Naive thymus-derived CD8-positive, alpha-beta T cell (primary cell): ENCODE measurements at places on chromosomes 2 and 18. TPM values are rescaled to one million over a fixed set of nuclear protein-coding genes. Genes with fewer than 3 reads are reported as not detected.
A peak's percentile ranks its signal among the peaks of the same experiment; 100 is the strongest.

GRCh38 chr18:50079571-50080295 is 115.2 kb downstream of the MYO5B start:
- peaks cover 4% of the 10 kb centered on the region for H3K4me1 ChIP-seq
- H3K27me3 ChIP-seq: peaks cover 62% of the 10 kb centered on the region
- no peak for DNase-seq
- H3K27ac ChIP-seq: peak overlapping the region; percentile 39
- H3K4me3 ChIP-seq: no peak overlapping the region

CXCR1 gene
- not detected for total RNA-seq

IHH gene
- not detected for total RNA-seq

- peaks cover 15% of the 10 kb centered on the region for H3K4me1 ChIP-seq
- peak overlapping the region; percentile 9 for H3K27ac ChIP-seq
- DNase-seq: no peak
- H3K27me3 ChIP-seq: no peaks in the 10 kb centered on the region
- H3K36me3 ChIP-seq: no peaks in the 10 kb centered on the region
These were observed 32.8 kb upstream of the B3GNT7 start for GRCh38 chr2:231362555-231363184.

DNA sequence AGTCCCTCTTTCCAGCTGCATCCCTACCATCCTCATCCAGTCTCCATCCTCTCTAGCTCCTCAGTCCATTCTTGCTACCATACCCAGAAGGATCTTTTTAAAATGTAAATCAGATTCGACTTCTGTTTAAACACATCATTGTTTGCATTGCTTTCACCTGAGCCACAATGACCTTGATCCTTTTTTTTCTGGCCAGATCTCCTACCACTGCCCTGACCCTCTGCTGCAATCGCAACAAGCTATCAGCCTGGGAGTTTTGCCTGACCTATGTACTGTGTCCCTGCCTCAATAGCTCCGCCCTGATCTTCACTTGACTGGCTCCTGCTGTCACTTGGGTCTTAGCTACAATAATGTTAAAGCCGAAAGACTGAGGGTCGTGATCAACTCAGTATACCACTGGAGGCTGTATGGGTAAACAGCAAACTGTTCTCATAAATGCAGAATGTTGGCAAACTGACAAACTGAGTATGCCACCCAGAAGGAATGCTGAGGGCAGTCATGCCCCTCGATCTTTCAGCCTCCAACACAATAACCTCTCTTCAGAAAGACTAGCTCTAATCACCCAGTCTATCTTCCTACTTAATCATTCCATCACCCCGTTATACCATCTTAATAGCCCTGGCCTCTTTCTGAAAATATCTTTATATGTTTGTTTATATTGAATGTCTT is 2.6 kb upstream of the RBM43 start:
- H3K4me3 ChIP-seq: peak overlapping the region; percentile 33
- H3K4me1 ChIP-seq: peaks cover 25% of the 10 kb centered on the region
- H3K27ac ChIP-seq: peak overlapping the region; percentile 81

GRCh38 chr2:216956820-216957493 is 97.1 kb upstream of the TNP1 start:
- H3K27ac ChIP-seq: no peak overlapping the region
- H3K4me1 ChIP-seq: no peaks in the 10 kb centered on the region
- H3K4me3 ChIP-seq: no peak overlapping the region
- H3K36me3 ChIP-seq: no peaks in the 10 kb centered on the region
- DNase-seq: no peak
- peaks cover 3% of the 10 kb centered on the region for H3K27me3 ChIP-seq

GRCh38 chr2:238095143-238095542 is 5.0 kb upstream of the ESPNL start:
- H3K4me1 ChIP-seq: no peaks in the 10 kb centered on the region
- no peak for DNase-seq
- no peak overlapping the region for H3K4me3 ChIP-seq

RHBDD1 gene
- total RNA-seq: 53.5 TPM

- H3K4me3 ChIP-seq: no peak overlapping the region
- DNase-seq: no peak
- H3K27ac ChIP-seq: no peak overlapping the region
These were observed 370.2 kb upstream of the SLC14A2 start for GRCh38 chr18:45245091-45245511.

- no peak overlapping the region for H3K27ac ChIP-seq
- no peaks in the 10 kb centered on the region for H3K36me3 ChIP-seq
- H3K4me3 ChIP-seq: no peak overlapping the region
- DNase-seq: no peak
- peaks cover 4% of the 10 kb centered on the region for H3K27me3 ChIP-seq
These were observed 65.2 kb downstream of the ZEB2 start for GRCh38 chr2:144454466-144455287.

PJVK gene
- 4.5 TPM for total RNA-seq

ACVR1C gene
- total RNA-seq: 3.3 TPM

SERPINB3 gene
- total RNA-seq: not detected

SP5 gene
- not detected for total RNA-seq

TNFRSF11A gene
- total RNA-seq: 0.08 TPM

GRCh38 chr2:74582184-74582583 is 27.7 kb downstream of the DOK1 start:
- peaks cover 4% of the 10 kb centered on the region for H3K27me3 ChIP-seq
- H3K4me3 ChIP-seq: no peak overlapping the region
- H3K27ac ChIP-seq: no peak overlapping the region
- no peaks in the 10 kb centered on the region for H3K4me1 ChIP-seq
- no peak for DNase-seq

- H3K36me3 ChIP-seq: no peaks in the 10 kb centered on the region
- H3K27ac ChIP-seq: no peak overlapping the region
- no peaks in the 10 kb centered on the region for H3K4me1 ChIP-seq
- peaks cover 3% of the 10 kb centered on the region for H3K27me3 ChIP-seq
- DNase-seq: no peak
- no peak overlapping the region for H3K4me3 ChIP-seq
These were observed 1.9 kb upstream of the SYT4 start for GRCh38 chr18:43279015-43279744.

TUBA3E gene
- total RNA-seq: not detected

- H3K4me3 ChIP-seq: no peak overlapping the region
- H3K36me3 ChIP-seq: peaks cover 44% of the 10 kb centered on the region
- DNase-seq: no peak
- H3K27ac ChIP-seq: no peak overlapping the region
- H3K27me3 ChIP-seq: no peaks in the 10 kb centered on the region
- H3K4me1 ChIP-seq: no peaks in the 10 kb centered on the region
These were observed 47.4 kb downstream of the DNAJC10 start for GRCh38 chr2:182763311-182763912.

GRCh38 chr2:238851026-238851425 is 3.1 kb downstream of the TWIST2 start:
- no peaks in the 10 kb centered on the region for H3K36me3 ChIP-seq
- no peak overlapping the region for H3K27ac ChIP-seq
- no peak for DNase-seq
- no peak overlapping the region for H3K4me3 ChIP-seq

NDC80 gene
- total RNA-seq: 3.3 TPM

TTR gene
- total RNA-seq: not detected

DNA sequence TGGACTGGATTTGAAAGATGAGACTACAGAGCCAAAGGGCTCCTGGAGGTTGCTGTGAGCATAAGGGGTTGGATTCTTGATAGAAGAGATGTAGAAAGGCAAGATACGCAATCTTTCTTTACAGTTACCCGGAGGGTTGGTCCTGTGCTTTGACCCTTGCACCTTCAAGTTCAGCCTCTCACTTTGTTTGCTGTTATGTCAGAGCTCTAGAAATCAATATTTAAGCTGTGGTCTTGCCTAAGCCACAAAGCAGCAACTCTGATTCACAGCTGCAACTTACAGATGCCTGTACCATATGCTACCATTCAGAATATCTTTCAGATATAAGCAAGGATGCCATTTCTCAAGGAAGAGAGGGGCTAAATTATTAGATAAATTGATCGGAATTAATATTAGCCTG is 943.1 kb upstream of the LRRTM1 start:
- no peaks in the 10 kb centered on the region for H3K4me1 ChIP-seq
- no peak overlapping the region for H3K27ac ChIP-seq
- no peak overlapping the region for H3K4me3 ChIP-seq
- no peak for DNase-seq
- no peaks in the 10 kb centered on the region for H3K36me3 ChIP-seq

MTERF4 gene
- 270 TPM for total RNA-seq

CFC1 gene
- total RNA-seq: not detected

GRCh38 chr2:113218283-113219091 is 44.7 kb downstream of the PSD4 start:
- H3K36me3 ChIP-seq: no peaks in the 10 kb centered on the region
- H3K27ac ChIP-seq: peak overlapping the region; percentile 21
- peaks cover 29% of the 10 kb centered on the region for H3K4me1 ChIP-seq
- H3K27me3 ChIP-seq: no peaks in the 10 kb centered on the region

- no peaks in the 10 kb centered on the region for H3K27me3 ChIP-seq
- H3K36me3 ChIP-seq: peaks cover 14% of the 10 kb centered on the region
- peaks cover 10% of the 10 kb centered on the region for H3K4me1 ChIP-seq
- H3K4me3 ChIP-seq: no peak overlapping the region
- H3K27ac ChIP-seq: peak overlapping the region; percentile 69
These were observed 19.4 kb downstream of the COA5 start for GRCh38 chr2:98588880-98589431.

LHCGR gene
- total RNA-seq: not detected

MC5R gene
- not detected for total RNA-seq

- no peak for DNase-seq
- H3K4me3 ChIP-seq: no peak overlapping the region
- no peaks in the 10 kb centered on the region for H3K27me3 ChIP-seq
- H3K36me3 ChIP-seq: peaks cover 60% of the 10 kb centered on the region
- no peak overlapping the region for H3K27ac ChIP-seq
- peaks cover under 1% of the 10 kb centered on the region for H3K4me1 ChIP-seq
These were observed 520.1 kb downstream of the ARHGAP15 start for GRCh38 chr2:143649226-143649740.

DNA sequence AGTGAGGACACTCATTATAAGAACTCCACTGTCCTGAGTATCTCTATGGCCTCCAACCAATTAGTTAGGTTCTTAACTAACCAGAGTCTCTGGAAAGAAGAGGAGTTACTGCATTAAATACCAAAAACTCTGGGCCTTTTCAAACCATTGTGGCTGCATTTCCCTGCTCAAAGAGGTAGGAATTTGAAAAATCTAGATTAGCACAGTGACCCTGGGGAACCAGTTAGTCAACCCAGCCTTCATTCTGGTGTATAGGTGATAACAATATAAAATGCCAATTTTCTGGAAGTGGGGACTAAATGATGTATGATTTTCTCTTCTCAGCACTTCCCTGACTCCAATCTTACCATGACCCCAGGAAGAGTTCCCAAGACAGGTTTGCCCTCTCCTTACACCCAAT is 287.8 kb upstream of the SETBP1 start:
- no peaks in the 10 kb centered on the region for H3K36me3 ChIP-seq
- no peak overlapping the region for H3K4me3 ChIP-seq
- no peak overlapping the region for H3K27ac ChIP-seq
- no peaks in the 10 kb centered on the region for H3K27me3 ChIP-seq
- no peaks in the 10 kb centered on the region for H3K4me1 ChIP-seq

- H3K27me3 ChIP-seq: no peaks in the 10 kb centered on the region
- H3K4me3 ChIP-seq: no peak overlapping the region
- no peak overlapping the region for H3K27ac ChIP-seq
- no peaks in the 10 kb centered on the region for H3K4me1 ChIP-seq
These were observed 39.2 kb downstream of the C2orf76 start for GRCh38 chr2:119327431-119327830.

DNA sequence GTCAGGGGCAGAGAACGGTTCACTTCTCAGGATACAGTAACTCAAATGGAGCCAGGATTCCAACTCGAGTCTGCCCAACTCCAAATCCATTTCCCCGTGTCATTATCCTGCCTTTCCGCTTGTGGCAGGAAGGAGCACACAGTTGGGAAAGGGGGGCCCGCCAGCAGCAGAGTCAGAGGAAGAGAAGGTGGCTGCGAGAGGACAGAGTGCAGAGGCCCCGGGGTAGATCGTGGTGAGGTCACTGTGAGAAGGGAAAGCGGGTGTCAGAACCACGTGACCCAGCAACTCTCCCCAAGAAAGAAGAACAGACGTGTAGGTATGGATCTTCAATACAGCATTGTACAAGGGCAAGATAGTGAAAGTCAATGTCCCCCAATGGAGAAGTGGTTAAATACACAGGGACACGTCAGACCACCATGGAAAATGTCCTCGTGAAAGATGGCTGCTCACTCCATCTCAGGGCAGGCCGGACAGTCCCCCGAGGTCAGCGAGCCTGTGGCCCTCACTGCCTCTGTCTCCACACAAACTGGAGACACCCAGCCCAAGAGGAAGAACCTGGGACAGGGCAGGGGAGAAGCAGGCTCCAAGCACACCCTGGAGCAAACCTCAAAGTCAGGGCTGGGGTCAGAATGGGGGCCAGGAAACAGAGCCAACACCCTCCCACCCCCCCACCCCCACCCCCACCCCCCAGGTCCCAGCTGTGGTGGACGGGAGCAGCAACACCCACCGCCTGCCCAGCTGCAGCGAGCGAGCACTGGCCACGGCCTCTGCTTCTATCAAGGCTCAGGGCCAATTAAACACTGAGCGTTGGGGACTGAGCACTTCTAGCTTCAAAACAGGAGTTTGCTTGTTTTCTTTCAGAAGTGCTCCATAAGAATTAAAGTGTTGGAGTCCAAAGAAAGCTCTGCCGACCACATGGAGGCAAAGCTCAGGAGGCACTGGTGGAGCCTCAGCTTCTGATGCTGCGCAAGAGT is 92.7 kb downstream of the EIPR1 start:
- peaks cover 31% of the 10 kb centered on the region for H3K36me3 ChIP-seq
- no peaks in the 10 kb centered on the region for H3K27me3 ChIP-seq
- H3K4me3 ChIP-seq: no peak overlapping the region
- DNase-seq: no peak
- no peak overlapping the region for H3K27ac ChIP-seq

- peaks cover 55% of the 10 kb centered on the region for H3K4me1 ChIP-seq
- no peaks in the 10 kb centered on the region for H3K27me3 ChIP-seq
- DNase-seq: no peak
- peak overlapping the region; percentile 94 for H3K27ac ChIP-seq
- peaks cover 7% of the 10 kb centered on the region for H3K36me3 ChIP-seq
- H3K4me3 ChIP-seq: peak overlapping the region; percentile 97
These were observed 2.0 kb downstream of the VAMP8 start for GRCh38 chr2:85579266-85579935.

- H3K36me3 ChIP-seq: no peaks in the 10 kb centered on the region
- no peak overlapping the region for H3K27ac ChIP-seq
- no peaks in the 10 kb centered on the region for H3K27me3 ChIP-seq
These were observed 22.4 kb downstream of the FBLN7 start for GRCh38 chr2:112160283-112161250.

GRCh38 chr18:48325115-48325665 is 84.0 kb downstream of the ZBTB7C start:
- H3K36me3 ChIP-seq: no peaks in the 10 kb centered on the region
- no peak for DNase-seq
- peaks cover 5% of the 10 kb centered on the region for H3K27me3 ChIP-seq
- no peak overlapping the region for H3K4me3 ChIP-seq
- no peaks in the 10 kb centered on the region for H3K4me1 ChIP-seq
- H3K27ac ChIP-seq: no peak overlapping the region

DNA sequence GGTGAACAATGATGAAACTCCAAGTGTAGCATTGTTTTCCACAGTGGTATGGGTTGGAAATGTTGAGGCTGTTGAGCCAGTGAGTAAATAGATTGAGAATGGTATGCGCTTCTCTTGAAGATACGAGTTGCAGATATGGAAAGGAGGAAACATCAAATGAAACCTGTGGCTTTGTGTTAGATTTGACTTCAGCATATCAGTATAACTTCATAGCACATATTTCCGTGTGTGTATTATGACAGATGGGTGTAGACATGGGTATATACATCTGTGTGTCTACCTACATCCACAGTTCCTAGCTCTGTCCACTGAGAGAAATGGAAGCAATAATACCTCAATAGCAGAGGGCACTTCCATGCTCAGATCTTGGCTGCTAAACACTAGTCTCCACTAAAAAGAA is 8.0 kb downstream of the SNED1 start:
- peaks cover 30% of the 10 kb centered on the region for H3K4me1 ChIP-seq
- peaks cover 13% of the 10 kb centered on the region for H3K36me3 ChIP-seq
- H3K4me3 ChIP-seq: no peak overlapping the region
- no peaks in the 10 kb centered on the region for H3K27me3 ChIP-seq
